ENCODE measurements at places on chromosomes 3 and 15.

DNA sequence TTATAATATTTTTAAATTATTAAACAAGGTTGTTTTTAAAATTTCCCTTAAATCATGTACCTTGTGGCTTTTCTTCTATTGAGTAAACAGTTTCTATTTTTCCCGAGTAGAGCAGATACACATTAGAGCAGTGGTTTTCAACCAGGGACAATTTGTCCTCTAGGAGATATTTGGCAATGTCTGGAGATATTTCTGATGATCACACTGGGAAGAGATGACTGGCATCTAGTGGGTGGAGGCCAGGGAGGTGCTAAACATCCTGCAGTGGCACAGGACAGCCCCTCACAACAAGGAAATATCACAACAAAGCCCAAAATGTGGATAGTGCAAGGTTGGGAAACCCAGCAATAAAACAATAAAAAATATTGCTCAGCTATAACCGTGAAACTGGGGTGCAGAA is 113.0 kb upstream of the PTPRG start:
- DNase-seq, result no peak

GRCh38 chr3:66565301-66565700 is 64.5 kb upstream of the LRIG1 start:
- DNase-seq, result no peak

- no peak for DNase-seq
These were observed 179.0 kb upstream of the PFN2 start for GRCh38 chr3:150149651-150150051.

DNA sequence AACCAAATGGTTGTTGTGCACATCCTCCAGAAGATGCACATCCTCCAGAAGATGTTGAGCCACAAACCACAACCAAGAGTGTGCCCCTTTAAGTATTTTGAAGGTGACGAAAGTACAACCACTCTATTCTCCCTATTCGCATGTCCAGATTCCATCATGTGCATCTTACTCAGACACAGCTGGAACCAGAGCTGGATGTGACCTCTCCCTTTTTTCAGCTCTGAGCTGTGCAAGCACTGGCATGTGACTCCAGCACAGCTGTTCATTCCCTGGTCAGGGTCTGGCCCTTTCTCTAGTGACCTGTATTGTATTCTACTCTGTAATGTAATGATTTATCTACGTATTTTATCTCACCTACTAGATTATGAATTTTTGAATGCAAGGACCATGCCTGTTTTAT is 29.3 kb upstream of the DLG1 start:
- DNase-seq, result peak; percentile 38

- DNase-seq, result no peak
These were observed 1.1 kb upstream of the EPHB3 start for GRCh38 chr3:184560531-184560930.

DNA sequence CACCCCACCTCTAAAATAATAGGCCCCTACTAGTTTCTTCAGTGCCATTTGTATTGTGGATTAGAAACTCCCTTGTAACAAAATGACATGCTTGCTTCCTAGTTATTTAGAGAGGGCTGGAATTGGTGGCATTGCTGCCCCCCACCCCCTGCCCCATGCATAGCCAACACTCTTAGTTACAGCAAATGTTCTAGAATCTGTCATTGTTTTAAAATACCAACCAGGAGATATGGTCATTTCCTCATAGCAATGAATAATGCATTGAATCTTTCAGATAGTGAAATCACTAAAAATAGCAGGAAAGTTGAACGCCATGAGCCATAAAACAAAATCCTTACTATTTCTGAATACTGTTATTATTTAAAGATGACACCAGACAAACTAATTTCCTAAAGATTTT is 292.5 kb downstream of the ARPP21 start:
- DNase-seq, result no peak

- DNase-seq, result no peak
These were observed 71.7 kb downstream of the CYP19A1 start for GRCh38 chr15:51266656-51267050.

- DNase-seq, result no peak
These were observed 20.9 kb downstream of the NEK11 start for GRCh38 chr3:131047582-131047981.

DNA sequence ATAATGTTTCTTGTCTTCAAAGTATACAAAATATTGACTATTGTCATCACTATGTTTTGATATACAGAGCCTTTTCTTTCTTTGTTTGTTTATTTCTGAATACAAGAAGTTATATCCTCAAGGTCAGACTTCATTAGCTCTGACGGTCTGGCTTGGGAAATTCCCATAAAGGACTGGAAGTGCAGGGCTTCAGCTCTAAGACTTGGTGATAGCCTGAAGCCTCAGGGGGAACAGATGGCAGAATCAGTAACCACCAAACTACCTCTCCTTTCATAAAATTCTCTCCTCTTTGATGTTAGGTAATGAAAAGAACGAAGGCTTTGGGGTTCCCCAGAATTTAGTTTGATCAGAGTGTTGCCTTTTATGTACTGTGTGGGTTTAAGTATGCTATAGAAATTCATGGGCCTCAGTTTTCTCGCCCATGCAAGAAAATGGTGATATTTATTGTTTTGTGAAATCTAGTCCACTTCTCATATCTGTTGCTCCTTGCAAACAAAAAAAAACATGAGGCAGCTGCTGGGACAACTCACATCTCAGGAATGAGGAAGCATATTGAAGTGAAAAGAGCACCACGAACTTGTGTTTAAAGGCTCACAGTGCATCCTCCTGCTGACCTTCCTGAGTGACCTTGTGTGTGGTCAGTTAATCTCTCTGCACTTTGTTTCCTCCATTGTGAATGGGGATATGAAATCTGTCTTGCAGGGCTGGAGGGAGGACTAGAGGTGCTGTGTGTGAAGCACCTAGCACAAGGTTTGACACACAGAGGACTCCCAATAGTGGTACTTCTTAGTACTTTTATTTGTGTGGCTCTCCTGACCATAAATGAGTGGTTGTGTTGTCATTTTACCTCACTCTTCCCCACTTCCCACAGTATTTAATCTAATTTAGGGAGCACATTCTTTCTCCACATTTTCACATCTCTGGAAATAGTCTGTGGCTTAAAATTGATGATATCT is 569.8 kb upstream of the IL12A start:
- no peak for DNase-seq

DNA sequence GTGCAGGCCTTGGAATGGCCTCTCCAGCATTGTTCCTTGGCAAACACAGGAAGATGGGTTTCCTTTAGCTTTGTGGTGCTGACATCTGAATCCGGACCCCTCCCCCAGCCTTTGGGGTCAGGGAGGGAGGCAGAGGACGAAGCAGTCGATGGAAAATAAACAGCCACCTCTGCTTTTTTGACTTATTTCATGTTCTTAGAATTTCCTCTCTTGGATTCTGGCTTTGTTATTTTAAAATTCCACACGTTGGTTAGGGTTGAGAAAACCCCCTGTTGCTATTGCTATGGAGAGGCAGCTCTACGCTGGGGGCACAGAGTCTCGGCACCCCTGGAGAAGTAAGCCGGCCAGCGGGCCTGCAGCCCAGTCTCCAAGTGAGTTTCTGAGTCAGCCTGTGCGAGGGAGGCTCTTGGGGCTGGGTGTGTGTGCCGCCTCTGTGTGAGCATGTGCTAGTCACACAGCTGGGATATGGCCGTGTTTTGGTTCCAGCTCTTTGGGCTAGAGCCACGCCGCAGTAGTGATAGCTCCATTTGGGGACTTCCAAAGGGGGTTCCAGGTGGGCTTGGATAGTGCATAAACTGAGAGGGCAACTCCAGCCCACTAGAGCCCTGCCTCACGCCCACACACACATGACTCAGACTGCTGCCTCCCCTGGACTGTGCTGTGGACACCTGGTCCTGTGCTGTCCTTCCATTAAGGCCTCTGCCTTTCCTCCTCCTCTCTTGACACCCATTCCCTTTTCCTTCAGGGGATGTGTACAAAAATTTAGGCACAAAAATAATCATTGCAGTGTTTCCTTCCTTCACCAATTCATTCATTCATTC is 58.8 kb downstream of the AMOTL2 start:
- no peak for DNase-seq

DNA sequence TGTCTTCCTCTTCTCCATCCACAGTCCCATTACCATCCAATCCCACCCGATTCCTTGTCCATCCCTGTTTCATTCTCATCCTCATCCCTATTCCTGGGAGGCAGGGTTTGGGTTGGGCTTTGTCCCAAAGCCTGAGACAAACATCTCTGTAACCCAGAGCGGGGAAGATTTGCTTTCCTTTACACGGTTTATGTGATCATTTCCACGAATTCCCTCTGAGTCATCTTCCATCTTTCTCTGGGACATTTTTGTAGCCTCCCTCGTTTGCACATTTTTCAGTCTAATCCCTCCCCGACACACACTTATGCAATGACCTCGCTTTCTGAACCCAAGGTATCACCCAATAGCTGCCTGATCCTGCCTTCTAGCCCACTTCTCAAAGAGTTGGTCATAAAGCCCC is 22.8 kb downstream of the DUOX2 start:
- no peak for DNase-seq

GRCh38 chr3:48614044-48614443 is 4.6 kb upstream of the UQCRC1 start:
- no peak for DNase-seq

DNA sequence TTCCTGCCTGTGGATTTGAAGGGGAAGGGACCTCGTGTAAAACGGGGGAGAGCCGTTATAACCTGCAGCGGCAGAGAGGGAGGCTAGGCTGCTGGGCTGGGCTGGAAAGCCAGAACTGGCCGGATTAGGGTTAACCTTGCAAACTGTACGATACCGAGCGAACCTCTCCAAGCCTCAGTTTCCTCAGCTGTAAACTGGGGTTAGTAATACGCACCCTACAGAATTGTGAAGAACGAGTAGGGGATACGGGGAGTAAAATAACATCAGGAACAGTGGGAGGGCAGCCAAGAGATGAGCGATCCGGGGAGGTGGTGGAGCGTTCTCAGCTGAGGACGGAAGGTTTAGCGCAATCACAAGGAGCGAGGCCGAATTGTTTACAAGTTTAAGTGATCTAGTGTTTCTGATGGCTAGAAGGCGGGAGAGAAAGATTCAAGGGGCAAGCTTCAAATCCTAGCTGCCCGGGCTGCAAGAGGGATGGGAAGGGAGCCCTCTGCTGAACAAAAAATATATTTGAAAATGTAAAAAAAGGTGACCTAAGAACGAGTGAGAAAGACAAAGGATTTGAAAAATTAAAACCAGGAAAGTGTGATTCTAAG is 768 bp upstream of the SEMA5B start:
- DNase-seq, result peak; percentile 83

DNA sequence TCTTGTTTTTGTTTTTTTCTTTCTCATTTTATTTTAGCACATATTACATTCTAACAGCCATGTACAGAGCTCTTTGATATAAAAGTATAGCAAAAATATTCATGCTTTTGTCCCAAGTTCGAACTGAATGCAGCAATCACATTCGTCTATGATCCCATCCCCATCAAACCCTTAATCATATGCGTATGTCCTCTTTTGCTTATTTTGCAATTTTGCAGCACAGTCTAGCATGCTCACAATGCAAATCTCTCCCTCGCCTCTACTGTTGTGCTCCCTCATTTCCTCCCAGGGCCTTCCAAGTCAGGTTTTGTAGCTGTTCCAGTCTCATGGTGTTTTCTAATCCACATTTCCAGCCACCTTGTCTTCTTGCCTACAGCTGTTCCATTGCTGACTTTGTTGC is 144.6 kb upstream of the VEPH1 start:
- DNase-seq, result no peak

DNA sequence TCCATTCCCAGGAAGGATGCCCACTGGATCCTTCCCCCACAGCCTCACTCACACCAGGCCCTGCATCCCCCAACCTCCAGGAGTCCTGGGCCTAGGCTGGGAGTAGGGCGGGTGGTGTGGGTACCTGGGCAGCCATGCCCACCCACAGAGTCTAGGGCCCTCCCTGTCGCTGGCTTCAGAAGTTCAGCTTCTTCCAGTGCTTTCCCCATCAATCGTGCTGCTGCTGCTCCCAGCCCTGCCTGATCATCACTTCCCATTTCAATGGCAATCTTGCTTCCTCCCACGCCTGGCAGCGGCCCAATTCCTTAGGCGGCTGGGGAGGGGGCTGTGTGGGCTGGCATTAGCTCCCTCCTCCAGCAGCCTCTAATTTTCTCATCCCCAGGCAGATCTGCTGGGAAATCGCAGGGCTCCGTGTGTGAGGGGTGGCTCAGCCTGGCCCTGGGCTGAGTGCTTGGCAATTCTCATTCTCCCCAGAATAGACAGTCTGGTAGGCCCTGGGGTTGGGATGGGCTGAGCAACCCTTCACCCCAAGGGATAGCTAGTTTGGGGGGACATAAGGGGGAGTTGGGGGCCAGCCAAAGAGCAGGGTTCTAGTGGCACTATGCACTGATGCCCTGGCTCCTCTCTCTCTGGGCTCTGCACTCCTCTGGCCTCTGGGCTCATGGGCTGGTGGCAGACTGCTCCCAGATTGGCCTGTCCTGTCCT is 66.4 kb downstream of the SCN5A start:
- DNase-seq, result peak; percentile 66

DNA sequence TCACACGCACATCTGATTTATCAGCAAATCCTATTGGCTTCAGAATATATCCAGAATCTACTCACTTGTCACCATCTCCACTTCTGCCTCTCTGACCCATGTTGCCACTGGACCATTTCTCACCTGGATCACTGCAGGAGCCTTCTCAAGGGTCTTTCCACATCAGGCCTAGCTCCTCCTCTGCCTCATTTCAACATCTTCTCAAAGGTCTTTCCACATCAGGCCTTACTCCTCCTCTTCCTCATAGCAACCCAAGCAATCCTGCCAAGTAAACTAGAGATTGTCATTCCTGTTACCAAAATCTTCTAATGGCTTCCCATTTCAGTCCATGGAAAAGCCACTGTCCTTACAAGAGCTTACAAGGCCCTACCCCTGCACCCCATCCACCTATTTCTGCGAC is 18.0 kb upstream of the DUT start:
- no peak for DNase-seq

DNA sequence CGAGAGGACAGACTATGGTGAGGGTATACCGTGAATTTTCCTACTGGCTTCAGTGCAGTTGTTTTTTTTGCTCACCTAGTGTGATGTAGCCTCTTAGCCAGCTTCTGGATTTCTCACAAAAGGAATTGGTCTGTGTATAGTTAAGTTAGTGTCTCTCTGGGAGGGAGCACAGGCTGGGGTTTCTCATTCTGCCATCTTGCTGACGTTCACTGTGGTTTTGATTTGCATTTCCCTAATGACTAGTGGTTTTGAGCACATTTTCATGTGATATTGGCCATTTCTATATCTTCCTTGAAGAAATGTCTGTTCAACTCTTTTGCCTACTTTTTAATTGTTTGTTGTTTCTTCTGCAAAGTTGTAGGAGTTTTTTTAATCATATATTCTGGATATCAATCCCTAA is 2.2 kb upstream of the CD86 start:
- no peak for DNase-seq

GRCh38 chr3:13002398-13003124 is 70.7 kb downstream of the IQSEC1 start:
- no peak for DNase-seq

GRCh38 chr3:127492426-127492825 is 98.1 kb downstream of the TPRA1 start:
- no peak for DNase-seq

GRCh38 chr3:42114130-42114725 is 23.1 kb downstream of the TRAK1 start:
- no peak for DNase-seq

DNA sequence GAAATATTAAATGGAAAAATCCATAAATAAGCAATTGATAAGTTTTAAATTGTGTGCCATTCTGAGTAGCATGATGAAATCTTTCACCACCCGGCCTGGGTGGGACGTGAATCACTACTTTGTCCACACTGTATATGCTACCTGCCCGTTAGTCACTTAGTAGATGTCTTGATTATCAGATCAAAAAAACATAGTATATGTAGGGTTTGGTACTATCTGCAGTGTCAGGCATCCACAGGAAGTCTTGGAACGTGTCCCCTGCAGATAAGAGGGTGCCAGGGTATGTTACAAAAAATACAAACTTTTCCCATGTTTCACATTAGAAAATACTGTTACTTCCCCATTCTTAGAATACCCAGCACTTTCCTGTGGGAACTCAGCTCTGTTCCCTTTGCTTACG is 35.2 kb downstream of the FAM81A start:
- no peak for DNase-seq
